ENCODE measurements at places on chromosomes 3 and 15. TPM values are rescaled to one million over a fixed set of nuclear protein-coding genes. Genes with fewer than 3 reads are reported as not detected.

- peak; percentile 42 for DNase-seq
Observed at GRCh38 chr15:83365370-83365938, 81.0 kb upstream of the BNC1 start.

DNA sequence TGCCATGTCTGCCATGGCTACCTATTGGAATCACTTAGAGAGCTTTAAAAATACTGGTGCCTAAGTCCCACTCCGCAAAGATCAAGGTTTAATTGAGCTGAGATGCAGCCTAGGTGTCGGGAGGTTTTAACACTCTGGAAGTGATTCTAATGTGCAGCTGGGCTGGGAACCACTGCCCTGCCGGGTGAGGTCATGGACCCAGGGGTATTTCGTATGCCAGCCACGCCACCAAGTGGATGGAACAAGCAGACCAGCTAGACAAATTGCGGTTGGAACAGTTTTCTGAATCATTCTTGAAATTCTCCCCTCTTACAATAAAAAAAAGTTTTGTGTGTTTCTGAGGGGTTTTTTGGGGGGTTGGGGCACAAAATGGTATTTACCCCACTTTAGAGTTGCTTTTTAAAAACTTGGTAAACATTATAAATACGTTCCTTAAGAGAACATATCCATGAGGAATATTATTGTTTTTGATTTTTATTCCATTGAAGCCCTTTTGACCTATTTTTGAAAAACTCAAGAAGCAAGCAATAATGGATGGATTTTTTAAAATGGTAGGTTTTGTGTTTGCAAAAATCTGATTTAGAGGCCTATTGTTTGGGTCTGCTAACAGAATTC, 66.2 kb upstream of the CSTA start:
- peak; percentile 84 for DNase-seq

DNA sequence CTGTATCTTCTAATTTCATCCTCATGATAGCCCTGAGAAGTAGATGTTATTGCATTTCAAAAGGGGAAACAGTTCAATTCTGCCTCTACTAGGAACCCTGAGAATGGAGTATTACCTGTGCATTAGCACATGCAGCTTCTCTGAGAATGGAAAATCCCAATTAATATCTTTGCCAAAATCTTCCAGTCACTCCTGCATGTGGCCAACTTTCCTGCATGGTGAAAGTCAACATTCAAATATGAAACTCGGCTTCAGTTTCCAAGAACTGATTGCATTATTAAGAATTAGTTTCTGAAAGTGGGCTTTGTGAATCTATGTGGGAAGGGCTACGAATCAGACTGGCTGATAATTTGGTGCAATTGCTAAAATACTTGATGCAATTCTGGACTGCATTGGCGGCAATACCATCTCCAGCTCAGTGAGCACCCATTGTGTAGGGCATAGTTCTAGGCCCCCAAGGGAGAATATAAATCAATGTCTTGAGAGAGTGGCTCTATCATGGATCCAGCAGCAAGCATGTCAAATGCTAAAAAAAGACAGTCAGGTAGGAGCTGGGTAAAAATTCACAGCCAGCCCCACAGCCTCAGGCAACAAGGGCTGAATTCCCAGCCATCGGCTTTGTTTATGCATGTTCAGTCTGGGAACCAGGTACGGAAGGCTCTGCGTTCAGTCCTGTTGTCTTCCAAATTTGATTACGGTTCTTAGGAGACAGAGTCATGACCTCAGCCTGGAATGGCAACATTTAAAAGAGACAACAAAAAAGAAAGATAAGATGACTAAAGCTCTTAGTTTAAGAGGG, 18.8 kb upstream of the BCL6 start:
- DNase-seq: no peak

- DNase-seq: no peak
Observed at GRCh38 chr3:184001761-184002160, 15.9 kb downstream of the ABCC5 start.

- DNase-seq: no peak
Observed at GRCh38 chr3:76212679-76213078, 427.3 kb upstream of the ZNF717 start.

DNA sequence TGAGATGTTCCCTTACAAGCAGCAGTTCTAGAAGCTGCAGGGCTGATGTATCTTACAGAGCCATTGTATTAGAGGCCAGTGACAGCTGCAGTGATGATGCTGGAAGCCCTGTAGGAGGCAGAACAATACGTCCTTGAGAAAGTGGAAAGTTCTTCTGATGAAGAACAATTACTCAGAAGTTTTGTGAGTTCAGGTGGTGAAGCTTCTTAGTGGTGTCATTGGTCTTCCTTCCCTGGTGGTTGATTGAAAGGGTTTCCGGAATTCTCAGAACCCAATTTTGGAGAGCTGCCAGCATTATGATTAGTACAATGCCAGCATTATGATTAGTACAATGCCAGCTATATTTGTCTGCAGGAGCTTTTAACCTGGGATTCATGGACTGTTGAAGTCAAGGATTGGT, 356.4 kb downstream of the MFSD1 start:
- no peak for DNase-seq

DNA sequence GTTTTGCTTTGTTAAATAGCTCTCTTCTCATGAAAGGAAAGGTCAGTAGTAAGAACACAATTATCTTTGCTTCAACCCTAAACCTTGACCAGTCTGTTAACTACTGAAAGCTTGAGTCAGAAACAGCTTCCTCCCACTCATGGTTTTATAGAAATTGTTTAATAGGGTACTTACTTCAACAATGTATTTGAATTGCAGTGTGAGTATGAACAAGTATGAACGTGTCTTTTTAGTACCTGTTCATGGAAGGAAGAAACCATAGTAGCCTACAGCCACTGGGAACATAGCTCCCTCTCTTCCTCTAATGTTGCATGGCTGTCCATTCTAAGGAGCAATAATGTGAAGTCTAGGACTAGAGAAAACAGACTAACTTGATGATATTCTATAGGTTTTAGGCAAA, 311.0 kb downstream of the MCTP2 start:
- DNase-seq: no peak

DNA sequence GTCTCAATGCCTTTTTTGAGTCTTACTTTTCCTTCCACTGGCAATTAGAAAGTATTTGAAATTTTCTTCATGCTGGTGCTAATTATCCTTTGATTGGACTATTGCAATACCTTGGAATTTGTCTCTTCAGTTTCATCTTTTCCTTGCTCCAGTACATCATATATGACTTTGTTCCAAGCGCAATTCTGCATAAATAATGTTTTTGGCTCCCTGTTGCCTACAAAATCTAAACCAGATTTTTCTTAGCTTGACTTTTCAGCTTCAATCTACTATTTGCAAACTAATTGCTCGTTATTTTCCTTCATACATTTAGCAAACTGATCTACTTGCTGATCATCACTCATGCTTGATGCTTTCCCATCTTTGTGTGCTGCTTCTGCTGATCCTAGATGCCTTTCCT, 230.8 kb upstream of the GPR149 start:
- no peak for DNase-seq

DNA sequence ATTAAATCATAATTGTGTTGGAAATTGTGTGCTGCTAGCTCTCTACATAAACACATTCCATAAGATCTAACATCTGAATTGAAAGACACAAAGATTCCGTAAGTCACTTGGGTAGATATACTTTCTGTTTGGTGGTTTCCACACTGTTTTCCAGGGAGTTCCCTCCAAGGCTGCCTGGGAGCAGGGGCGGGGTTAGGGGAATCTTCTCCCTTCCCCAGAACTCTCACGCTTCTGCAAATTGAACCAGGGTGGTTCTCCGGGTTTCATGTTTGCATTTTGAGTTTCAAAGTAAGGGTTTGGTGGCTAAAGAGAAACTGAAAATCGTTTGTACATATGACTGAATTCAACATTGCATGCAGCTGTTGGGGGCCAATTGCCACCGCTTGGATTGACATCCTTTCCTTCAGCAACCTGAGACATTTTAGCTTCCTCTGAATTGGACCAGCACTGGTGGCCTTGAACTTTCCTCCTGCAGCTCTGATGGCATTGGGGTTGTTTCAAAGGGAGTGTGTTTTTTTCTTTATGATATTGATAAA, 192.7 kb upstream of the FEZF2 start:
- no peak for DNase-seq

- DNase-seq: no peak
Observed at GRCh38 chr3:151553888-151554287, 93.0 kb upstream of the IGSF10 start.

GRCh38 chr3:182420741-182421140, 372.6 kb upstream of the ATP11B start:
- no peak for DNase-seq

GRCh38 chr3:39187372-39188155, 4.8 kb downstream of the XIRP1 start:
- no peak for DNase-seq

- no peak for DNase-seq
Observed at GRCh38 chr3:160980740-160981139, 124.4 kb downstream of the B3GALNT1 start.

GRCh38 chr3:64890006-64890405, 202.2 kb upstream of the ADAMTS9 start:
- no peak for DNase-seq

GRCh38 chr15:57881361-57881760, 174.8 kb downstream of the POLR2M start:
- DNase-seq: no peak

GRCh38 chr15:86725628-86726027, 646.0 kb downstream of the AGBL1 start:
- no peak for DNase-seq

GRCh38 chr3:59313365-59313764, 263.5 kb upstream of the CFAP20DC start:
- DNase-seq: peak; percentile 59

GRCh38 chr15:39392469-39393047, 188.3 kb upstream of the THBS1 start:
- no peak for DNase-seq

DNA sequence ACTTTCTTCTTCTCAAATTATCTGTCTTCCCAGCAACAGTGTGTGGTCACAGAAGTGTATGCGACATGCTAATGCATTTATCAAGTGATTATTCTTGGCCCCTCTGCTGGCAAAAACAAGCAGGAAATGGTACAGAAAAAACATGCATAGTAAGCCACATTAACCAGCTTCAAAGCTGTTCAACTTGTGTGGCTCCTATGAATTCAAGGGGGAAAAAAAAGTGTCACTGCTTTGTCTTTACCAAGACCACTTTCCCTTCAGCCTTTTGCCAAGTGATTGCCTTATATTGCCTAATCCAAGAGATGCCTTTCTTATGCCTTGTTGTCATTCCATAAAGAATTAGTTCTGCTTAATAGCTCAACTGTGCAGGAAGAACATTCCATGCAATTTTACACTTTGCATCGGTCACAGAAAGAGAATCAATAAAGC, 39.1 kb downstream of the PRTG start:
- DNase-seq: no peak

DNA sequence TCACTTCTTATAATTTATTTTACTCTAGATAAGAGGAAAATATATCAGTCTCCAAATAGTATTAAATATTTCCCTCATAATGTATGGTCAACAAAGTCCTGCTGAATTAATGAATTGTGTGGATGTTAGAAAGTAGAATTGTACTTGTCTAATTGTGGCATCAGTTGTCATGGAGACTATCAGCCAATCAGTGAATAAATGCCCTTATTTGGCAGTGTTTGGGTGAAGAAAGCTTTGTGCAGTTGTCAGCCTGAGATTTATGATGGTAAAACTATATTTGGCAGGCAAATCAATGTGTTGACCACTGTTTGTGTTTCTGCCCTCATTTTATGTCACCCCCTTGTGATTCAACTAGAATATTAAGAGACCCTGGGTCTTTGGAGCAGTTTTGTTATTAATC, 293.6 kb upstream of the MDFIC2 start:
- no peak for DNase-seq

DNA sequence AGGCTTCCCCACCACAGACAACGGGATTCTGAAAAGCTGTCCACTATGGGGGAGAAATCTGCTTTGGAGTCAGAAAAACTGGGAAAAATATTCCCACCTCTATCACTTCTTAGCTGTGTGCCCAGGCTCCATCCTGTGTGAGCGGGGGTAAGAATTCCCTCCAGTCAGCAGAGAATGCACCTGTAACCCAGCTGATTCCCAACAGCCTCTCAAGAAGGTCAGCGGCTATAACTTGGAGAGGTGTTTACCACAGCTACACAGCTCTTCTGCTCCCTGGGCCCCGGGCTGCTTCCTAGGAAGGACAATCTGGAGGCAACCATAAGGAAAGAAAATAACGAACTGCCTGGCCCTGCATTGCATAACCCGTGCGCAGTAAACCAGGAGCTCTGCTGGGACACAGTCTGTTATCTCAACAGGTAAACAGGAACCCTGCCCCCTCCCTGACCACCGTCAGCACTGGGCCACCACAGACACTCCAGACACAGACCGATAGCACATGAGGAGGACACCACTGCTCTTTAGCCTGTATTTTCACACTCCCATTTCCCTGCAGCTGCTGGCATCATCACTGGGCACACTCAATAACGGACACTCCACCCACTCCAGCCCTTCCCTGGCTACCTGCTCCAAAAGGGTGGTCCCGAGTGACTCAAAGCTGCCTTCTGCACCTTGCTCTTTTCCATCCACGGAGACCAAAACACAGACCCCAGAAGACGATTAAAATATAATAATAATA, 2.1 kb downstream of the RAB43 start:
- DNase-seq: peak; percentile 57

FBXO40 gene
- not detected for total RNA-seq

ZKSCAN7 gene
- 2.4 TPM for total RNA-seq

CLDN16 gene
- not detected for total RNA-seq

CEP152 gene
- total RNA-seq: 58.9 TPM

IQCF5 gene
- total RNA-seq: not detected

ECT2 gene
- total RNA-seq: 82.8 TPM

GOLGA6A gene
- total RNA-seq: not detected

VILL gene
- total RNA-seq: 18.3 TPM

CTXN2 gene
- not detected for total RNA-seq

FMN1 gene
- not detected for total RNA-seq

C3orf20 gene
- total RNA-seq: not detected

SI gene
- total RNA-seq: not detected

VIPR1 gene
- 1.9 TPM for total RNA-seq

ENTPD3 gene
- not detected for total RNA-seq

IL5RA gene
- not detected for total RNA-seq

ARPP21 gene
- total RNA-seq: not detected

CCR9 gene
- 3.2 TPM for total RNA-seq

ASB7 gene
- 22.1 TPM for total RNA-seq

CRYGS gene
- total RNA-seq: 4.7 TPM
